ENCODE measurements at places on chromosomes 16 and 17.

- no peak for DNase-seq
Observed at GRCh38 chr16:3243882-3244281, 8.9 kb upstream of the ZNF200 start.

DNA sequence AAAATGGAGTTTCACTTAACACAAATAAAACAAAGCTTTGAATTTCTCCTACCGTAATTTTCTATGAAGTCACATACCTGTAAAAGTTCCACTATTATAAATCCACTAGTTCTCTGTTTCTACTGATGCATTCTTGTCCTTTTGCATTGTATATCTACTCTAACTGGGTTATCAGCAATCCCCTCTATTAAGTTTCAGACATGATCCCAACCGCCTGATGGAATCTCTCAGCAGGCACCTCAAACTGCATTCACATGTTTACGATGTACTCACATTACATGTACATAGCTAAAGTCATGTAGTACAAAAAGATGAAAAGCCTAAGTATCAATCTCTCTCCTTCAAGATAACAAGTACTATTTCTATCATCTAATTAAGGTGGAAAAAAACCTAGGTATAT, 64.9 kb downstream of the MED13 start:
- DNase-seq = no peak

DNA sequence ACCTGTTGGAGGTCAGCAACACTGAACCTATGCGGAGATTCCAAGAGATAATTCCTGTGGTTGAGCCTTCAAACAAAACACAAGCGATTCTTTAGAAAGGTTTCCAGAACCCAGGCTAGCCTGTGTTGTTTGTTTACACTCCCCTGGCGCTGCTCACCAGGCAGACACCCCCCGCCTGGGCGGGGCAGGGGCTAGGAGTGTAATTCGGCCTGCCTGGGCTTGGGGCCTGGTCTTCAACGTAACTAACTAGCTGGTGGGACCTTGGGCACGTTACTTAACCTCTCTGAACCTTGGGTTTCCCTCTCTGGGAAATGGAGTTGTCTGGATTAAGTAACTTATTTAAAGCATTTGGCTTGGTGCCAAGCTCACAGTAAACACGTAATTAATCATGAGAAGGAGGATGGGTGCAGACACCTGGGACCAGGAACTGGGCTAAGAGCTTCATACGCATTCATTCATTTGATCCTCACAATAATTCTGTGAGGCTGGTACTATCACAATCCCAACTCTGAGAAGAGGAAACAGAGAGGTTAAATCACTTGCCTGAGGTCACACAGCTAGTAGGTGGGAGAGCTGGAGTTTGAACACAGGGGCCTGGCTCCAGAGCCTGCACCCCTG, 7.6 kb upstream of the ARHGAP27 start:
- DNase-seq = peak; percentile 13

- DNase-seq = no peak
Observed at GRCh38 chr16:19291475-19291874, 5.9 kb downstream of the CLEC19A start.

DNA sequence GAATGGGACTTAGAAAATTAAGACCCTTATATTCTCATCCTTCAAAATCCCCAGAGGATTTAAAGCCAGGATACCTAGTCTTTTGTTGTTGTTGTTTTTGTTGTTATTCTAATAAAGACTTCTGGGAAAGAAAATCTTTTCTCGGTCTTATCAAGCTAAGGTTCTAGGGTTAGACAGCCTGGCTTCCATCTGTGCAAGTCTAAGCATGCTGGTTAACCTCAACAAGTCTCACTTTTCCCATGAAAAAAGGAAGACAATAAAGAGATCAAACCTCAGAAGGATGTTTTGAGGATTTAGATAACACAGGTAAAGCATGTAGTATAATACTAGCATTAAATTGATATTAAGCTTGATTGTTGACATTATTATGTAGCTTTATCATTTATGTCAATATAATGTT, 486.4 kb upstream of the SOX9 start:
- DNase-seq = no peak

- no peak for DNase-seq
Observed at GRCh38 chr17:74945543-74945942, 9.8 kb downstream of the OTOP3 start.

- DNase-seq = no peak
Observed at GRCh38 chr17:76781056-76781982, 43.4 kb downstream of the MFSD11 start.

DNA sequence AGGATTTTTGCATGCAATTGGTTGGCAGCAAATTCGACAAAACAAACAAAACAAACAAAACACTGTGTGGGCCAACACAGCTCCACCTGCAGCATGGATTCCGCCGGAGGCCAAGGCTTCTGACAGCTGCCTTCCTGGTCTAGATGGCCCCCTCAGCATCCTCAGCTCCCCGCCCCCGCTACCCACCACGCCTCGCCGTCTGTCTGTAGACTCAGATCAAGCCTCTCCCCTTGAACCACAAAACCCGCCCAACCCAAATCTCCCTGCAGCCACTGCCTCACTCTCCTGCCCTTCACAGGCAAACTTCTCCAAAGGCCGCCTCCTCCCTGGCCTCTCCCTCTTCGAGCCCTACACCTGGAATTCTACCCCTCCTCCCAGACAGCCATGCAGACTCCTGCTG, 57.9 kb downstream of the RTN4RL1 start:
- no peak for DNase-seq

- no peak for DNase-seq
Observed at GRCh38 chr17:68605914-68606313, 4.7 kb upstream of the FAM20A start.

DNA sequence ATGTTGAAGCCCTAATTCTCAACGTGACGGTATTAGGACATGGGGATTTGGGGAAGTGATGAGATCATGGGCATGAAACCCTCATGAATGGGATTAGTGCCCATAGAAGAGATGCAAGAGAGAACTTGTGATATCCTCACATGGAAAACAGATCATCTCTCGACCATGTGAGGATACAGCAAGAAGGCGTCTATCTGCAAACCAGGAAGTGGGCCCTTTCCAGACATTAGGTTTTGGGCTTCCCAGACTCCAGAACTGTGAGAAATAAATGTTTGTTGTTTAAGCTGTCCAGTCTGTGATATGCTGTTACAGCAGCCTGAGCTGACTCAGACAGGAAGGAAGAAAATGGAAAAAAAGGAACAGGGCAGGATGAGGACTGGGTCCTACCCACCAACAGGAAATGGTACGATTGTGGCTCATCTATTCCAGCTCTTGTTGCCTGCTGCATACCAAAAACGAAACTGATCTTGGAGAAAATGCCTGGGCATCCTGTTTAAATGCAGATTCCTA, 21.9 kb upstream of the SSTR2 start:
- no peak for DNase-seq

DNA sequence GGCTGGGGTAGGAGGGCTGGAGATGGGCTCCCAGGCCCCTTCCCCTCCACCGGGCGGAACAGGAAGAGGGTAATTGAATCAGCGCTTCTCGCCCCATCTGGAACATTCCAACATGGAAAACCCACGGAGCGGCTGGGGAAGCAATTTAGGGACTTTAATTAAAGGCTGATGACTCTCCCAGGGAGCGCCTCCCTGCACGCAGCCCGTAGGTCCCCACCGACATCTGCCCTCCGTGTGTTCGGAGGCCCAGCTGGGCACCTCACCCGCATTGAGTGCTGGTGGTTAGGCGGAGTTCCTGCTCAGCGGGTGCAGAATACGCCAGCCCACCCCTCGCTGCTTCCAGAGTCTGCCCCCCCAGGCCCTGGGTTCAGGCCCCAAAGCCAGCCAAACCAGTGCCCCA, 10.0 kb downstream of the HS3ST6 start:
- no peak for DNase-seq

DNA sequence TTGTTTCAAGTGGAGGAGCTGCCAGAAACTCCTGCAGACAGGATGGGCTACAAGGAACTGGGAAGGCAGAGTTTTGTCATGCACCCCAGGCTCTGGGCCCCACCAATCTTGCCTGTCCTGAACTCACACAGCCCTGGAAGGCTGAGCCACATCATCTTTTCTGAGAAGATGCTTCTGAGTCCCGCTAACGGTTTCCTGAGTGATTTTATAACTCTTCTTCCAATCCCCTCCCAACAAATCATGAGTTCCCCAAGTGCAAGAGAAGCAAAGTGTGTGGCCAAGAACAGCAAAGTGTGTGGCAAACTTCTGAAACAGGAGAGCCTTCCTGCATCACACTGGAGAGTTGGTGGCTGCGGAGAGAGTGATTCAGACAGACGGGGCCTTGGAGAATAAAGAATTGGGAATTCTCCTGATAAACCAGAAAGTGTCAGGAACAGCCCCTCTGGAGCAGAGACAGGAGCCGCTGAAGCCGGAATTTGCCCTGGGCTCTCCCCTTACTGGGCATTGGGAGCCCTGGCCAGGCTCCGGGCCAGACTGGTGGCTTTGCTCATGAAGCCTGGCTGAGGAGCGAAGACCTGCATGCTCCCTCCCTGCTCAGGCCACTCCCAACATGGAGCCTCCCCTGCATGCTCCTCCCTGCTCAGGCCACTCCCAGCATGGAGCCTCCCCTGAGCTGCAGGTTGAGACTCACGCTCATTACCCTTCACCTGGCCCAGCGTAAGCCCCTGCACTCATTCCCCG, 47.2 kb downstream of the PITPNM3 start:
- no peak for DNase-seq

DNA sequence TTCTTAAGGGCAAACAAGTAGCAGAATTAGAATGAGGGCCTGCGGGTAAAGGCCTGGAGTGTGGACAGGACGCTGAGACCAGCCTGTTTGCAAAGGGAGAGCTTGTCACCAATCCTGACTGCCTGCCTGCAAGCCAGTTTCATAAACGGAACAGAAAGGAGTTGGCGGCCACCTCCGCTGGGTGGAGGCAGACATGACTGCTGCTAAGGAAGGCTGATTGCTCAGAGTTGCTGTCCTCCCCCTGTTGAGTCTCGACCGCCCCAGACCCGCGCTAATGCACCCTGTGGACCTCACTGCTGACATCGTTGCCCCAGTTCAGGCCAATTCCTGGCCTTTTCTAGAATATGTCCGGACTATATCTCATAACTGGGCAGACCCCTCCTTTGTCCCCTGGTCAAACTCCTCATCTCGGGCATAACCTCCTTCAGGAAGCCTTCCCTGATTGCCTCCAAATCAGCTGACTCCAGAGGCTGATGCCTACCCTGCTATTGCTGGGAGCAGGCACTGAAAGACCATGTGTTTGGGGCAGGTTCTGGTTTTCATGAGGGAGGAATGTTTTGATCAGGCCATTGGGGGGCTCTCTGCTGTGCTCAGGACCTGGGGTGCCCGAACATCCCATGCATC, 153.0 kb upstream of the CIBAR2 start:
- DNase-seq = no peak

Data from kidney glomerular epithelial cell (primary cell).